ENCODE measurements at places on chromosomes 3 and 15.

DNA sequence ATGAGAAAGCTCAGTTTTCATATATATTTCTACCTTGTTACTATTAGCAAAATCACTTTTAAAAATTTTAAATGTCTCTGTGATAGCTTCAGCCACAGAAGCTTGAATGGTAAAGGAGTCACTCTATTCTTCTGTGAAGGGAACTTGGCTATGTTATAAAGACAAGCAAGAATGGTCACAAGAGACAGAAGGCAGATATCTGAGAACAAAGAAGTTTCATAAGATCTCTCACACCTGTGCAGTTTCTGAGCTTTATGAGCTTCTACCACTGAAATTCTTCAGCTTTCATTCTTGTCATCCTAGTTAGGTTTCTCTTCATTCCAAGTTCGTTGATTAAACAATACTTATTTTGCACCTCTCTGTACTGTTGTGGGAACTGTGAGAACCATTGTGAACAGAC lies 853.4 kb downstream of the IGSF11 start:
- no peak for DNase-seq

DNA sequence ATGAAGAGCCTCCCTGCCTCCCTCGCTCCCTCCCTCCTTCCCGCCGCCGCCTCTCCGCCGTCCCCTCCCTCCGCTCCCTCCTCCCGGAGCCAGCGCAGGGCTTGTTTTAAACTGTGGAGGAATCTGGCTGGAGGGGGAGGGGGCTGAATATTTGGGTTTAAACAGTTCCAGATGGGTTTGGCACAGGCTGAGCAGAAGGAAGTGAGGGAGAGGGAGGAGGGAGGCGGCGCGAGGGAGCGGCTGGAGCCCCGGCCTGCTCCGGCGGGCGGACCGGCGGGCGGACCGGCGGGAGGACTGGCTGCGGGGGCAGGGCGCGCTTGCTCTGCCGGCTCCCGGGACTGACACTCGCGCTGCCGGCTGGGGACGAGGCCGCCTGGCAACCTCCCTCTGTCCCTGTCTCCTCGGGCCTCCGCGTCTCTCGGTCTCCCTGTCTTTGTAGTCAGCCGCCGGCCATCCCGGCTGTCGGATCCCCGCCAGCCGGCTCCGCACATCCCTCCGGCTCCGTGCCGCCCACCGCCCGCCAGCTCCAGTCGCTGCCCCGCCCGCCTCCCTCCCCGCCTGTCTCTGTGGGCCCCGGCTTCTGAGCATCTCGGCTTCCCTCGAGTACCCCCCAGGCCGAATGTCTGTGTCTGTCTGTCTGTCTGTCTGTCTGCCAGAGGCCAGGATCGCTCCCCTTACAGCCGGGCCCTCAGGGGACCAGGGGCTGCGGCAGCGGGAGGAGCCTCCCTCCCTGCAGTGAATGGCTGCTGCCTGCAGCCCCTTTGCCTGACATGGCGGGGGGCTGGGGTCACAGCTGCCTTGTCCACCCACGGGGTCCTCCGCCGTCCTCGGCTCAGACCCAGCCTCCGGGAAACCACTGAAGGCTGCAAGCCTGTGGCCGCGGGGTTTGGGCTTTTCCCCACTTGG lies 7.6 kb downstream of the EPHB3 start:
- peak; percentile 51 for DNase-seq

DNA sequence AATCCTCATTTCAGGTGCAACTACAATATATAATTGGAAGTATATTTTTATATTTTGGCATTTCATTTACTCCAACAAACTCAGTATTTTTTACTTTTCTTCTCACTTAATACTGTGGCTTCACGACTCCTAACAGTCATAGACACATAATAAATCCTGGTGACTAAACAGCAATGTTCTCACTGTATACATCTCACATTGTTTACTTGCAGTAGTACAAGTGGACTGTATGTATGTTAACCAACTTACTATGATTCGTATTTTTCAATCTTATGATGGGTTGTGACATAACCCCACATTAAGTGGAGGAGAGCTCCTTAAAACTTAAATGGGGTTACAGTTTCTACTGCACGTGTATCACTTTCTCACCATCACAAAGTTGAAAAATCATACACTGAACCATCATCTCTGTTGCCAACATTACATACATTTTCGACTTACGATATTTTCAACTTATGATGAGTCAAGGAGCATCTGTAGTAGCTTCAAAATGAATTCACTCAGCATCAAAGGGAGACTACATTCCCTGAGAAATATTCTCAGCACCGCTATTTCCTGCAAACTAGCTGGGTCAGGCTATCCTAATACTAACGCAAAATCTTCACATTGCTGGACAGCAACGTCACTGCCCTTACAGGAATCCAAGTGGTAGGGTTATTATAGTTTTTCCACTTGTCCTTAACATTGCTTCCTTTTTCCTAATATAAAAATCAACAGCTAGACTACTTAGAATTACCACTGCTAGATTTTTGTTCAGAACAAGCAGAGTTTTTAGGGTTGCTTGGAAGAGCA lies 7.3 kb downstream of the ADAM10 start:
- no peak for DNase-seq

- no peak for DNase-seq
These were observed 230.9 kb downstream of the XXYLT1 start for GRCh38 chr3:195040094-195040493.

- no peak for DNase-seq
These were observed 372.2 kb upstream of the WNT5A start for GRCh38 chr3:55859305-55859704.

DNA sequence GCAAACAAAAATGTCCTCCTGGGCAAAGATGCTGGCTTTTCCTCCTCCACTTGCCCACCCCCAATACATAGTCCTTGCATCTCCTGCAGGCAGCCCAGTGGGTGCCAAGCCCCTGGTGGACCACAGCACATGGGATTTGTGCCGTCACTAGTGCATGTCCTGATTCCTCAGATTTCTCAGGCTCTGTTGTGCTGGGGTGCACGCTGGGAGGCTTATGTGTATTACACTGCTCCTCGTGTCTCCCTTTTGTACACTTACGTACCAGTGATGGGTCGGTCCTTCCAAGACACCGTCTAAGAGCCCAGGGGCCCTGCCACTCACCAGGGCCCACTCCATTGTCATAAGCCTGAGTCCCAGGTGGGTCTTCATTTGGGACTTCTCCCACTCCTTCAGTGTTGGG lies 70.1 kb downstream of the PLXNA1 start:
- no peak for DNase-seq

DNA sequence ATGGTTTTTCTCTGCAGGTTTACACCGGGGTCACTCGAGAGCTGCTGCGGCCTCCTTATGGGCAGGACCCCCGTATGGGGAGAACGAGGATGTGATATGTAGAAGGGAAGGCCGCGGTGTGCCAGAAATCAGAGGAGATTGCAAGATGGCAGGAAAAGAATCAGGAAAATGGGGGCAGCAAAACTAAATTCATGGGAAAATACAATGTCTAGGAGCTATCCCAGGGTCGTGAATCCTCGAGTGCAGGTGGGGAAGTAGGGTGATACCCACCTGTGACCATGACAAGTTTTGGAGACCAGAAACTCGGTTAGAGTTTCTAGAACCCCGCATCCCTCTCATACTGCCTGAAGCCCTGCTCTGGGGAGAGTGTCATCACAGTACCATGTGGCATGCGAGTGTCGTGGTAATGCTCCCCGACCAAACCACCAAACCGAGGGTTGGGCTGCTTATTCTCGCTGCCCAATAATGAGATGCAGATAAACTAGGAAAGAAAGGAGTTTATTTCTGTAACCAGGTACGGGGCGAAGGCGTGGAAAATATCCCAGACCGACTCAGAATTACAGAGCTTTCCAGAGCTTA lies 781 bp downstream of the TRNT1 start:
- no peak for DNase-seq

GRCh38 chr3:170043506-170043905 lies 5.7 kb downstream of the GPR160 start:
- DNase-seq: no peak

- no peak for DNase-seq
These were observed 28.8 kb downstream of the PSTPIP1 start for GRCh38 chr15:77023576-77024272.

DNA sequence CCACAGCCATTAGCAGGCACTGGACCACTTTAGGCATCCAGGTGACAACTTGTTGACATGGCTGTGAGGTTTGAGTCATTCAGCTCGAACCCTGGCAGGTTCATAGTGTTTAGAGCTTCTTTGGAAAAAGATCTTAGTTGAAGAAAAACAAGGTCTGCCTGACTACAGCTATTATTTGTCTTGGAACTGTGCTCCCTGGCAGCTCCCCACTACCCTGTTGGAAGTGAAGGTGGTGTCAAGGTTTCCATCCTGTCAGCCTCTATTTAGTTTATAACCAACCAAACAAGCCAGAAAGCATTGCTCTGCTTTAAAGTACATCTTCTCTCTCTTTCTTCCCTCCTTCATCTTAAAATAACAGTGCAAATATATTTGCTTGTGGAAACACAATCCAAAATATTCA lies 56.8 kb downstream of the KAT2B start:
- DNase-seq: no peak

DNA sequence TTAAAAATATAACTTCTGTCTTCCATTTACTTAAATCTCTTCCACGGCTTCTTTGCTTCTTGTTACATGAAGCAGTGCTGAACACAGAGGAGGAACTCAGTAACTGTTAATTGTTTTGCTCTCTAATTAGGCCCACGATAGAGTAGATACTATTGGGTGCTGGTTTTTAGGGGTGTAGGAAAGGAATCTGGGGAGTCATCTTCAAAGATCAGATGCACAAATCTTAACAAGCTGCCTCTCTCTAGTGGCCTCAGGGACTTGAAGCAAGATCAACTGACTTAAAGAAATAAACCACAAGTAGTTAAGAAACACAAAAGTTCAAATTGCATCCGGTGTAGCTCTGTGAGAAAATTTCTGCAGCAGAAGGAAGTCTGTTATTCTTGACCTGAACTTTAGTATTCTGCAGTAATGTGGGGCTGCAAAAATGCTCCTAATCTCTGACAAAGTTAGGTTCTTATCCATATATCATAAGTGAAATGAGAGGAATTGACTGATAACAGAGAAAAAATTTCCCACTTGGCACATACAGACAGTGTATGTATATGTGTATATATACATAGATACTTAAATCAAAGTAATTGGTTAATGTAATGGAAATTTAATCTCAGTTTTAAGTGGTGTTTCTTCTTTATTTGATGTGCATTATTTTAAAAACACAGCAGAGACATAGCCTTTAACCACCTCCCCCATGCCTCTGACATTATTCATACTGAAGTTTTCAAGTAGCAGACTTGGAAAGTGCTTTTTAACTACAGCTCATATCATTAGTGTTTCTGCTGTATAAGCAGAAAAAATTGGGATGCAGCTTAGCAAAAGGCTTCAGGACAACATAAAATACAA lies 51.8 kb downstream of the CHST2 start:
- DNase-seq: no peak

- DNase-seq: no peak
These were observed 44.2 kb downstream of the GSK3B start for GRCh38 chr3:120049881-120050539.

DNA sequence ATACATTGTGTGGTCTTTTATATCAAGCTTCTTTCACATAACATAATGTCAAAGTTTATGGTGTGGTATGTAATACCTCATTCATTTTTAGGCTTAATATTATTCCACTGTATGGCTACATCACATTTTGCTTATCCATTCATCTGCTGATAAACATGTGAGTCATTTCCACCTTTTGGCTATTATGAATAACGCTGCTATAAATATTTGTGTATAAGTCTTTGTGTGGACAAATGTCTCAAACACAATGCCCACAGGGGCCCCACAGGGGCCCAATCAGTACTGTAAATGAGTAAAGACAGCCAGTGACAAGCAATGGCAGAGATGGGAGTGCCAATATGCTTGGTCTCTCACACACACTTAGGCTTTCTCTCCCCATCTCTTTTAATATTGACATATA lies 54.2 kb downstream of the PIK3R4 start:
- no peak for DNase-seq

DNA sequence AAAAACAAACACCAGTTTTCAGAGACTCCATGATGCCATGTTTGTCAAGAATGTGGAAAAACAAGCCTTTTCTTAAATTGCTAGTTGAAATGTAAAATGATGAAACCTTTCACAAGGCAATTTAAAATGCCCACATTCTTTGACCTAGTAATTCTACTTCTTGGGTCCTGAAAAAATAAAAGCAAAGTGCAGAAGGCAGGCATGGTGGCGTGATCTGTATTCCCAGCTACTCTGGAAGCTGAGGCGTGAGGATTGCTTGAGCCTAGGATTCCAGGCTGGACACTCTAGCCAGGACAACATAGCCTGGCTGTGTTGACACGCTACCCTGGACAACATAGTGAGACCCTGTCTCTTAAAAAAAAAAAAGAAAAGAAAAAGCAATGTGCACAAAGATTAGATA lies 4.3 kb upstream of the MORF4L1 start:
- DNase-seq: no peak

DNA sequence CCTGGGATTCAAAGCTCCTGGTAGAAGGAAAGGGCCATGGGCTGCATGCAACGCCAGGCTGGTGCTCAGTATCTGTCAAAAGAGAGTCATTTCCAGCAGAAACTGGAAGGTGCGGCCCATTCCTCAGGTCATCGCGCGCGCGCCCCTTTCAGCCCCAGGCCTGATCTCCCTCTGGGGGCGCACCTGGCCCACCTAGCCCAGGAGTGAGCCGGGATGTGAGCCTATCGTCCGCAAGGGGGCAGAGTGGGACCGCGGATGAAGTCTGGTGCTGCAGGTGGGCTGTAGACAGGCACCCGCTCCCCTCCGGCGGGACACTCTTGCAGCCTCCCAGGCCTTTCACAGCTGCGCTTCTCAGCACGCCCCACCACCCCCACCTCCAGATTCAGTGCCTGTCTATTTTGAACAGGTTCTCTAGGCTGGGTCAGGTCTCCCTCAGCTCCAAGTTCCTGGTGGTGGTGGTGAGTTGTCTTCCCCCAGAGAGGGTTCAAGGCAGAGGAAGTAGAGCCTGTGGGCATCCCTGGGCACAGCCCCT lies 5.8 kb upstream of the RPL29 start:
- peak; percentile 73 for DNase-seq

- no peak for DNase-seq
These were observed 9.1 kb upstream of the TIPARP start for GRCh38 chr3:156665291-156665690.

DNA sequence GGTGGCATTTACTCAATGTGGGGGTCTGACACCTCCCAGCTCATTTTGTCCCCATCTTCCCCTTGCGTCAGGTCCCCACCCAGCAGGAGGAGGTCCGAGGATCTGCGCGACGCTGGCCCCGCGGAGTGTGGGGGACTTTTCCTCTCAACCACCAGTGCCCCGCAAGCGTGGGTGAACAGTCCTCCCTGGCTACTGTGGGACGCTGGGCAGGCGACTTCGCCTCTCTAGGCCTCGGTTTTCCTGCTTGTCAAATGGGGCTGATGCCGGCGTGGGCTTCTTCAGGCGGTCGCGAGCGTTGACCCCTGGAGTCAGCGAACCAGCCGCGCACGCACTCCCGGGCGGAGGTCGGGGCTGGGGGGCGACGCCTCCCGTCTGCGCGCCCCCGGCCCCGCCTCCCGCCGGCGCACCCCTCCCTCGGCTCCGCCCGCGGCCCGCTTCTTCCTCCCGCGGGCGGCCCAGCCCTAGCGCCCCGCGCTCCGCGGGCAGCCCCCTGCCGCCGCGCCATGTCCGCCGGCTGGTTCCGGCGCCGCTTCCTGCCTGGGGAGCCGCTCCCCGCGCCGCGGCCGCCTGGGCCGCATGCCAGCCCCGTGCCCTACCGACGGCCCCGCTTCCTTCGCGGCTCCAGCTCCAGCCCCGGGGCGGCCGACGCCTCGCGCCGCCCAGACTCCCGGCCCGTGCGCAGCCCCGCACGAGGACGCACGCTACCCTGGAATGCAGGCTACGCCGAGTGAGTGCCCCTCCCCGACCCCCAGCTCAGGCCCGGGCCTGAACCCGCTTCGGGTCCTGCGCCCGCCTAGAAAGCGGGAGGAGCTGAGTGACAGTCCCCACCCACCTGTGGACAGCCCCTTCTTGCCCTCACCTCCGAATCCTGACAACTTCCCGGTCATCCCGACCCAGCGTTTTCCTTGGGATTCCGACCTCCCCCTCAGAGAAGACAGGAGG lies at the start of gene PPM1M:
Gene PPM1M (plus strand): TSS at position 438 of the 942 bp plus-strand sequence. CDS start 66 bp downstream, at position 504.
- no peak for DNase-seq

Measured in nucleus accumbens (tissue), 56 donors.